NCI-H1930 (cell line): ENCODE measurements at places on chromosomes 1 and 21.

DNA sequence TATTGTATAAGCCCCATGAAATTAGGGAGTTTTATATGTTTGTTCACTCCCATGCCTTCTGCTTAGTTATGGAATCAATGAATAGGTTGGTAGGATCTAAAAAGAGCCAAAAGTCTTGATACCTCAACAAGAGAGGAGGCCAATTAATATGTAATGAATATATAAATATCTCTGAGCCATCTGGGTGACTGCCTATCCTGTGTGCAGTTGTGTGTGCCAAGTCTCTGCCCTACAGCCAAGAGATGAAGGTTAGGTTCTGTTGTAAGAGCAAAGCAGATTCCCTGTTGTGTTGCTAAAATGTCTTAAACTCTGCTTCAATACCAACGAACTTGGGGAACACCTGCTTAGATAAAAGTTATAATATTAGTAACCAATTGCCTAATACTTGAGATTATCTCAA lies 61.8 kb upstream of the GORAB start:
- DNase-seq = no peak

- DNase-seq = no peak
These were observed 69.7 kb upstream of the SPAG17 start for GRCh38 chr1:118254491-118255425.

GRCh38 chr1:6701437-6702153 lies at the start of gene DNAJC11:
Gene DNAJC11, minus strand, starts transcription at chr1:6701816. Its CDS starts 16 bp downstream, at chr1:6701800.
- peak; percentile 90 for DNase-seq

- DNase-seq = no peak
These were observed 776 bp downstream of the HLCS start for GRCh38 chr21:36965720-36966065.

DNA sequence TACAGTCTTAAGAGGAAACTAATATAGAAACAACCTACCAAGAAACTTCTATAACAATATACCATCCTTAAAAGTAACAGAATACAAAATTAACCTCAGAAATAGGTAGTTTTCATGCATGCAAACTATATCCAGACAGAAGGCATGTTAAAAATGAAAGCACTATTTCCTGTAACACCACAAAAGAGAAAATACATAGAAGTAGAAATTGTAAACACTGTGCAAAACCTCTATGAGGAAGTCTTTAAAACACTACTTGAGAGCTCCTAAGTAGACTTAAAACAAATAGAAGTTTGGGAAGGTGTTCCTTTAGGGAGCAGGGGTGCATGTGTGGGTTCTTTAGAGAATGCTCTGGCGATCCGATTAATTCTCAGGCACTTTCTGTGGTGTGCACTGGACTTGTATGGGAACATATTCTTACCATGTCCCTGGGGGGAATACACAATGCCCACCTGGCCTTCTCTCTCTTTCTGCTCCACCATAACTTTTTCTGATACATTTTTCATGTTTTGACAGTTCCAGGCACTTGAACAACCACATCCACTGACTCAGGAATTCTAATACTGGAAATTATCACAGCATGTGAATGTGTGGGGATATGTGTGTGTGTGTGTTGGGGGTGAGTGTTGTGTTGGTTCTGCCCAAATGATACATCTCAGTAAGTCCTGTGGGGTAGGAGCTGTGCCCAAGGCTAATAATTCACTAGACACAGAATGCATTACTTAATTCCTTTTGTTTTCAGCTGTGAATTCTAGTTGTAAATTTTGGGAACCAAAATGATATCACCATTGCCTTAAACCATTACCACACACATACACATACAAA lies 866.3 kb upstream of the B3GALT2 start:
- no peak for DNase-seq

GRCh38 chr1:76463278-76463677 lies 388.7 kb downstream of the ST6GALNAC3 start:
- DNase-seq = no peak

- no peak for DNase-seq
These were observed 3.5 kb upstream of the NBL1 start for GRCh38 chr1:19640363-19641316.
